ENCODE measurements at places on chromosomes 2 and 18.

- no peak for DNase-seq
Measured at GRCh38 chr2:45353879-45354278, 257.2 kb downstream of the SRBD1 start.

GRCh38 chr2:94762600-94762999 is 108.6 kb upstream of the TEKT4 start:
- DNase-seq: no peak

GRCh38 chr18:74724186-74724585 is 126.5 kb downstream of the ZNF407 start:
- DNase-seq: no peak

DNA sequence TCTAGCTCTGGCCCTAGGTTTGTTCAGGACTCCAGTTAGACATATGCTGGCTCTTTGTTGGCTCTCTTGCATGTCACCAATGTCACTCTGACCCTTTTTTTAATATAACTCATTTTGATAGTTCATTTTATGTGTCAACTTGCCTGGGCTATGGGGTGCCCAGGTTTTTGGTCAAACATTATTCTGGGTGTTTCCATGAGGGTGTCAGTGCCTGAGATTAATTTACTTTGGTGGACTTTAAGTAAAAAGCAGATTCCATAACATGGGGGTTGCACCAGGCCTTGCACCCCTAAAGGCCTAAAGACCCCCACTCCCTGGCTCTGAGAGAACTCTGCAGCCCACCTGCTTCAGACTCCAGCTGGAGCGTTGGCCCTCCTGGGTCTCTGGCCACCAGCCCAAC is 48.1 kb upstream of the SNTG2 start:
- DNase-seq: no peak

- no peak for DNase-seq
Measured at GRCh38 chr2:239940861-239941570, 84.1 kb downstream of the NDUFA10 start.

DNA sequence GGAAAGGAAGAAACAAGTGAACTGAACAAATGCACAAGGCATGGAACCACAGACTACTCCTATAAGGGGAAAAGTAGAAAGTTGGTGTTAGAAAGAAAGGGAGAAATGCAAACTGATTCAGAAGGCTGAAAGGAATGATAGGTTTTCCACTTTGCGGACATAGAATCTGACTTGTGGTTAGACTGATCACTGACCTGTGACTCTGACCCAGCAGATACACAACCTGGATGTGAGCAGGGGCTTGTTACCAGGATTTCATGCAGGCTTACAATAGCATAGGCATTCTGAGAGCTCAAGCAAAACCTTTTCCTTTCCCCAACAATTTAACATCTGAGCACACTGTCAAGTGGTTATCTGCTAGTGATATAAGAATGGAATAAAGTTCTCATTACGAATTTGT is 237.0 kb upstream of the CDH20 start:
- DNase-seq: no peak

DNA sequence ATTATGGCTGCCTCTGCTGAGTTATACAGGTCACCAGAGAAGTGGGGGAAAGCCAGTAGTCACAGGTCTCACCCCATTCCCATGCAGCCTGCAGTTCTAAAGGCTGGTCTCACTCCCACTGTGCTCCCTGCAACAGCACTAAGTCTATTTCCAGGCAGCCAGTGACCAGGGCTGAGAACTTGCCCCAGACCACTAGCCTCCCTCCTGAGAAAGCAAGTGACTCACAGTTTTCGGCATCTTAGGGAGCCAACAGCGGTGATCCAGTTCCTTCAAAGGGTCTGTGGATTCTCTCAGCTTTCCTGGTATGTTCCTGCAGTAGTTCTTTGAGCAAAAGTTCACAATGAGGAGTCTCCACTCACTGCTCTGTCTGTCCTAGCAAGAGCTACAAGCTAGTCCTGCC is 329.6 kb upstream of the MAP2 start:
- DNase-seq: no peak

DNA sequence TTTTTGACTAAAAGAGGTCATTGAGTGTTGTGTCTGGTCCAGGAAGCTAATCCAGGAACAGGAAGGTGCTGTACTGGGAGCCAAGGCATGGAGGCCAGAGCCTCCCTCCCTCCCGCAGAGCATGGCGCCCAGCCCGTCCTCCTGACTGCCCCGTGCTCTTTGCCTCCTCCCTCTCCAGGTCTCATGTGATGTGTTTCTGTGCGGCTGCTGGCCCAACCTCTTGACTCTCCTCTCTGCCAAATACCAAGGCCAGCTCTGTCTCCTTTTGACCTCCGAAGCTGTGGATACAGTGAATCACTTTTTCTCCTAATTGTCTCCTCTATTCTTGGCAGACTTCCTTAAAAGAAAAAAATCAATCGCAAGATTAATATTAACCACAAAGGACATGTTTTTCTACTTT is 284.1 kb downstream of the PHLPP1 start:
- DNase-seq: no peak

GRCh38 chr2:76953733-76954347 is 568.3 kb downstream of the LRRTM4 start:
- no peak for DNase-seq

DNA sequence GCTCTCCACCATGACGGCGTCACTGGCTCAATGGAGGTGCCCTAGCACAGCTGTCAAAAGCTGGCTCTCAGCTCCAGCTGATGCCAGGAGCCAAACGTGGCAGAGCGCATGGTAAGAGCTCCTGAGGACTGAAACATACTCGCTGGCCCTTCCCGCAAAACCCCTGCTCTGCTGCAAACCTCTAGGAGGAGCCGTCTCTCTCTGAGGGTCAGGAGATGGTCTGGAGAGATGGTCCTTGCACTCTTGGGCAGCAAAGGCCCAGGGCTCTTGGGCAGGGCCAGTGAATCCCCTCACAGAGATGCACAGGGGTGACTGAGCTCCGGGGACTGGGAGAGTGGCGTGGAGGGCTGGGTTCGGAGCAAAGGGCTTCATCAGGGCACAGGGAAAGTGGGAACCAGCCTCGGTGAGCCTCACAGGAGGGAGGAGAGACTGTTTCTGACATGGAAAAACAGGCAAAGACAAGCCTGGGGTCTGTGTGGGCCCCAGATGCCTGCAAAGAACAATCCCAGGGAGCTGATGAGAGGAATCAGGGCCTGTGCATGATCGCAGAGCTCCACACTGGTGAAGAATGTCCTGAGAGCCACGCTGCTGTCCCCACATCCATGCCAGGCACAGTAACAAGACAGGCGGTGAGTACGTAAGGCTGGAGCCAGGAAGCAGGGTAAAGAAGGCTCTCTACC is 17.2 kb downstream of the SNORC start:
- DNase-seq: no peak

- DNase-seq: peak; percentile 62
Measured at GRCh38 chr2:178193823-178194599, at the start of gene OSBPL6. Gene OSBPL6 (plus strand): TSS chr2:178194512. CDS start chr2:178306185, 111,673 bp downstream.

GRCh38 chr18:11002796-11003195 is 146.6 kb downstream of the PIEZO2 start:
- no peak for DNase-seq

DNA sequence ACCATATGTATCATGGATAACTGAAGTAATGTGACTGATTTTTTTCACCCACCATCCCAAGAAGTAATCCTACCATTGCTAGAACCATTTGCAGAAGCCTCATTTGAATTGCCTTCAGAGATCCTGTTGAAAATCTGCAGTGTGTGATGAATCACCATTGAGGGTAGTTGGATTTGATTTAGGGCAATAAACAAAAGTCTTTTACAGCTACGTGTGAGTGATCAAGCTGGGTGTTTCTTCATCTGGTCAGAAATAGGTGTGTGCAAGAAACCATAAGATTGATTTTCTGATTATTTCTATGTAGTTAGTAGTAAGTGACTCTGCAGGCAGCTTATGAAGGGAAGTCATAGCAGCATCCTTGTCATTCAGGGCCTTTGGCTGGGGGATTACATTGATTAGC is 159.6 kb downstream of the MGAT5 start:
- DNase-seq: no peak

DNA sequence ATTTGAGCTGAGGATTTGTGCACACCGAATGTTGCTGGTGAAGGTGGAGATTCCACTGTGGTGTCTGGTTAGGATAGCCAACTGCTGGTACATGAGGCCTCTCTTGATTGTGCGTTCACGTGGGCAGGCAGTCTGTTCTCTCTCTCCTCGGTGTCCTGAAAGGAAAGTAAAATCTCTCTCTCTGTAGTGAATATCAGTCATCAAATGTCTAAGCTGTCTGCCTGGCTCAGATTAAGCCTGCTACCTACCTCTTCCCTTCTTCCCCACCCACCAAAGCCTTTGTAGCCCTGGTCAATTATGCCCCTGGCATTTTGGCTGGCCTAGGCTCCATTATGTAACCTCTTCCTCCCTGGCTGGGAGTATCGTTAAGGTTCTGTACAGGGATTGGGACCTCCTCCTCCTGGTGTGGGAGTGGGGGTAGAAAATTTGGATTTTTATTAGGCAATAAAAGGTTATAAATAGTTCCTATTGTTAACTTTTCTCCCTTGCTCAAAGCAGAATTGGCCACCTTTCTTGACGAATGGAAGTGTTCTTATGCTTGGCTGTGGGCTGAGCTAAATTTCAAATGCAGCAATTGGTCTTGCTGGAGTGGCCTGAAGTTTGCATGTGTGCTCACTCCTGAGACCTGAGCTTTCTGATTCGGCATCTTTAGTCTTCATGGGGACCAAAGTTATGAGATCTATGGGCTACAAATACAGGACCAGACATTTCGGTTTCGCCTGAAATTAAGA is 148.8 kb downstream of the WDSUB1 start:
- DNase-seq: peak; percentile 71

- DNase-seq: no peak
Measured at GRCh38 chr2:231890896-231891513, 35.2 kb downstream of the NPPC start.

- DNase-seq: no peak
Measured at GRCh38 chr2:55010915-55011314, 39.3 kb downstream of the RTN4 start.

GRCh38 chr18:79852561-79853302 is 55.0 kb downstream of the KCNG2 start:
- no peak for DNase-seq

GRCh38 chr2:241142063-241142462 is 7.2 kb downstream of the PASK start:
- DNase-seq: no peak

GRCh38 chr2:35339211-35339610 is 1016.4 kb upstream of the CRIM1 start:
- no peak for DNase-seq

DNA sequence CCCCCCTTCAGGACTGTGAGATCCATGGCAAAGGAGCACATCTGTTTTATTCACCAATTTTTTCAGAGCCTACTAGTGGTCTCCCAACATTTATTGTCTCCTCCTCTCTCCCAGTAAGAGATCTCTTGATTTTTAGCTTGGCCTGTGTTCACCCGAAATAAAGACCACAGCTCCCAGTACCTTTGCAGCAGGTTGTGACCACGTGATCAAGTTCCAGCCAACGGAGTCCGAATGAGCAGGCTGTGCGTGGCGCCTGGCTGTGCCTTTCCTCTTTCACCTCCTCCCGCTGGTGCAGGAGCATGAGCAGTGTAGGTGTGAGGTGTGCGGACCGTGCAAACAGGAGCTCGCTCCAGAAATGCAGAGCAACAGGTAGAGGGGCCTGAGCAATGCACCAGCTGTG is 143.6 kb upstream of the GLI2 start:
- no peak for DNase-seq

DNA sequence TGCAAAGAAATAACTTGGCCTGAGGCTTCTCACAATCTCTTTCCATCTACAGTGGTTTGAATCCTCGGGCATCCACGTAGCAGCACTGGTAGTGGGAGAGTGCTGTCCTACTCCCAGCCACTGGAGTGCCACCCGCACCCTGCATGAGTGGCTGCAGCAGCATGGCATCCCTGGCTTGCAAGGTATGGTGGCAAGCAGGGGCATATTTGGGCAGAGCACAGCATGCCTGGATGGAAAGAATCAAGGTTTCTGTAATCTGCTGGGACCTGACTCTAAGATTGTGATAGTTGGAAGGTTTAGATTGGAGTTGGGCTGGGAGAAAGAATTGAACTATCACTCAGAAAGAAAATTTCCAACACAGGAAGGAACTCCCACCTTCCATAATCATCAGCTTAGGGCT is 4.0 kb downstream of the CAD start:
- DNase-seq: no peak

- no peak for DNase-seq
Measured at GRCh38 chr2:58419983-58420382, 178.9 kb upstream of the FANCL start.

GRCh38 chr2:238278626-238279323 is 9.6 kb downstream of the PER2 start:
- DNase-seq: no peak

GRCh38 chr18:39007031-39007902 is 1441.7 kb upstream of the CELF4 start:
- DNase-seq: no peak

Measured in hematopoietic multipotent progenitor cell treated with erythropoietin and hydrocortisone succinate and interleukin-3 and kit ligand, for 15 days (in vitro differentiated cells).